GM04504 (cell line): ENCODE measurements at places on chromosomes 6 and 20.

DNA sequence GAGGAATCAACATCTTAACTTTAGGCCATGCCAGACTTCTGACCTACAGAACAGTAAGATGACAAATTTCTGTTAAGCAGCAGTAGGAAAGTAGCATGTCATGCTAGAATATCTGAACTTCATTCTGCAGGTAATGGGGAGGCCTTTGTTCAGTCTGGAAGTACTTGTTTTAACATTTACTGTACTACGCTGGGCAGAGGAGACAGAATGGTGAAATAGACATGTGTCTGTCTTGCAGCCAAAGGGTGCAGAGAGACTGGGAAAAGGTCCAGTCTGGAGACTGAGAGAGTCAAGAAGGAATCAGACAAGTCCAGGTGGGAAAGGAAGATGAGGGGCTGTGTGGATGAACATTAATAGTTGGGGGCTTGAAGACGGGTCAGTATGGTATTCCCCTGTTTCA is 17.5 kb upstream of the ZBTB2 start:
- no peak for DNase-seq

DNA sequence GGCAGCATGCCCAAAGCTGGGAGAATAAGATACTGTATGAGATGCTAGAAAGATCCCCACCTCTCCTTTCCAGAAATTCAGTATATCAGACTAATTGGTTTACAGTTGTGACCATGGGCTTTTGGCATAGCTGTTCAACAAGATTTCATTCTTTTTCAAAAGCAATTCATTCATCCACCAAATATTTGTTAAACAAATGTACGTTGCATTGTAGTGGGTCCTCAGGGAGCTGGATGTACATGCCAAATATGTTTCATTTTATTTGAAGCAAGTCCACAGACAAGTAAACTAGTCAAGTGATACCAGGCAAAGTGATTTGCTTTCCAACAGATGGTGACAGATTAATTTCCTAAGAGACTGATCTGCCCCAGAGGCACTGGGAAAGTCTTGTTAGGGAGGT is 85.8 kb upstream of the ESR1 start:
- DNase-seq = no peak

- no peak for DNase-seq
Measured at GRCh38 chr20:32021091-32021490, 10.9 kb downstream of the CCM2L start.

GRCh38 chr6:18680842-18681241 is 293.7 kb downstream of the RNF144B start:
- no peak for DNase-seq

GRCh38 chr20:14491436-14491835 is 154.0 kb upstream of the FLRT3 start:
- no peak for DNase-seq

DNA sequence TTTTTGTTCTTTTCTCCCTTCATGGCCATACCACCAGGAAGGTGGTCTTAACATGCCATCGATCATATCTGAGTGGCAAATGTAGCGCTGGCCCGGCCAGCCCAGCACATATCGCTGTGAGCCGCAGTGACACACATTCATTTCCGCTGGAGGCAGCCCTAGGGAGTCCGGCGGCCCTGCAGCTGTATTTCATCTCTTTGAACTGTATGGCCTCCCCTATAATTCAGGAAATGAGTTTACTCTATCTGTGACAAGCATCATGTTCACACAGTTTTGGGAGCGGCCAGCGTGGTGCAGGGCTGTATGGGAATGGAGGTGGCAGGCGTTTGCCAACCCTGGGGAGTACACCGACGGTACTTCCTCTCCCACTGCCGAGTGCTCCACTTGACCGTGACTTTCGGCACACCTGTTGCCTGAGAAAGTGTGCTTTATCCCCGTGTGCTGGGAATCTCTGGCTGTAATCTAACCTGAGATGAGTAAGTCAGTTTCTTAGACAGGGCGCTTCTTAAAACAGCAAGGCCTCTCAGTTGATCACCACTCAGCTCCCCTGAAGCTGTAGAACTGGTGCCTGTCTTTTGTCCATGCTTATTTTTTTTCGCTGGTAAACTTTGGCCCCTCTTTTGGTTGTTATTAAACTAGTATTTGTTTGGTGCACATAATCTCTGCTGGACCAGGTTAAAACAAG is 257.1 kb upstream of the TAB2 start:
- no peak for DNase-seq

- no peak for DNase-seq
Measured at GRCh38 chr20:47349365-47350180, 6.9 kb downstream of the ZMYND8 start.

GRCh38 chr20:57977141-57977540 is 251.3 kb downstream of the ANKRD60 start:
- no peak for DNase-seq

GRCh38 chr6:123398072-123398471 is 238.7 kb downstream of the TRDN start:
- DNase-seq = no peak

DNA sequence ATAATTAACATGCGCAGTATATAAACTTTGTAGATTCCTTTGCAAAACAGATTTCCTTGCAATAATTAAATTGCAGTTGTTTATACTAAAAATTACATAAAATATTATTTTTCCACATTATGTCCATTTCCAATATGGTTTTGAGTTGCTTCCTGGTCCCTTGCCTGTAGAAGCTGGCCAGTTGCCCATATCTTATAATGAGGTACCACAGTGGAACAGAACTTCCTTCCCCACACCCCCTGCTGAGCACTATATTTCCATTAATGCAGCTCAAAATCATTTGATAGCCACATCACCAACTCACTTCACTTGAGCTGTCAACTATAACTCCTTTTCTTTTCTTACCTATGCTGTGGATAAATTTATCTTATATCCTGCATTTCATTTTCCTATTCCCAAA is 194.6 kb downstream of the DST start:
- DNase-seq = no peak

DNA sequence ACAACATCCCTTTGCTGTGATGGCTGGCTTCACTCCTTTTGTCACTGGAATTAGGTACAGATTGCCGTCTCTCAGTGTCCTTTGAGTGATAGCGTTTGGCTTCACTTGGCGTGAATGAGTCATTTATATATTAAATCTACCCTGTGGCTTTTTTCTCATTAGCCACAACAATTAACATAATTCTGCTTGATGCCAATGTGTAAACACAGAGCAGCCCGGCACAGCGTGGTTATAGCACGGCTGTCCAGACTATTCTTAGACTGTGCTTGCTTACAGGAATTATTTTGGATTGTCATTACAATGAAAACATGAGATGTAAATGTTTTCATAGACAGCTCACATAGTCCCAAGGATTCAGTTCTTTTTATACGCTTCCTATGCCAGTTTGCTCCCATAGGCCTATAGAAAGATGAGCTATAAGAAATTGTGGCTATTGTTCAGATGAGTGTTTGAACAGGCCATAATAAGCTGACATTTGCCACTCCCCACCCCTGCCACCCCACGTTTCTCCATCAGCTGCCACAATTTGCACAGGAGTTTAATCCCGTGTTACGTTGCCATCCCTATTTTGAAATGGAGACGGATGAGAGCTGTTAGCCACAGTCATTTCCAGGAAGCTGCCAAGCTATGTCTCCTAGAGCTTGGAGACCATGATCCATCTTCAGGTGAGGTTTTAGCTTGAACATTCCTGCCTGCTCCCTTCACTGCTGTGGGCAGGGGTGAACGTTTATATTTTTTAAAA is 65.9 kb downstream of the PPP1R14C start:
- no peak for DNase-seq

DNA sequence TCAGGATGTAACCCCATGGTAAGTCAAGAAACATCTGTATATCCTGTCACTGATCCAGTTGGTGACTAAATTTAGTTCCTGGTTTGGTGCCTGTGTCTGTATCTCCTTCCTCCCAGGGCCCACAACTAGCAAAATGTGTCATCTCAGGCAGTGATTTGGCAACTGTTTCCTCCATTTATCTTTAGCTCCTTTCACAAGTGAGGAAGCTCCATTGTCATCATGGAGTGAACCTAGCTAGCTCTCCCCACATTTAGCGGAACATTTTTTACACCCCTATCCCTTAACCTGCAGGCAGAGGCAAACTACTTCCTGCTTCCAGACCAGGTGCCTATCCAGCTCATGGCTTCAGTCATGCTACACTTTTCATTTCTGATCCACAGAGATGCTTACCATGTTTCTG is 99.5 kb downstream of the IPCEF1 start:
- DNase-seq = no peak

GRCh38 chr6:3592371-3592941 is 135.6 kb upstream of the SLC22A23 start:
- peak; percentile 82 for DNase-seq

GRCh38 chr6:119259027-119259426 is 90.5 kb downstream of the MAN1A1 start:
- no peak for DNase-seq

GRCh38 chr6:100979267-100979666 is 98.1 kb upstream of the ASCC3 start:
- no peak for DNase-seq

DNA sequence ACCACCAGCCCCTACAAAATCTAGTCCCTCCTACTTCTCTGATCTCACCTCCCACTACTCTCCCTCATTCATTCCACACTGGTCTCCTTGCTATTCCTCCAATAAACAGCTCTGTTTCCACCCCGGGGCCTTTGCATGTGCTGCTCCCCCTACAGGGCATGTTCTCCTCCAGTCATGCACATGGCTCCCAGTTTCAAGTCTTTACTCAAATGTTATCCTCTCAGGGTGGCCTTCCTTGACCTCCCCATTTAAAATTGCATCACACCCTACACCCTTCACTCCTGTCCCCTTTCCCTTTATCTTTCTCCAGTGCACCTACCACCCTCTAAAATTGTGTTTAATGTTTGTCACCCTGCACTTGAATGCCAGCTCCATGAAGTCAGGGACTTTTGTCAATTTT is 174.5 kb downstream of the MRPL14 start:
- DNase-seq = no peak

DNA sequence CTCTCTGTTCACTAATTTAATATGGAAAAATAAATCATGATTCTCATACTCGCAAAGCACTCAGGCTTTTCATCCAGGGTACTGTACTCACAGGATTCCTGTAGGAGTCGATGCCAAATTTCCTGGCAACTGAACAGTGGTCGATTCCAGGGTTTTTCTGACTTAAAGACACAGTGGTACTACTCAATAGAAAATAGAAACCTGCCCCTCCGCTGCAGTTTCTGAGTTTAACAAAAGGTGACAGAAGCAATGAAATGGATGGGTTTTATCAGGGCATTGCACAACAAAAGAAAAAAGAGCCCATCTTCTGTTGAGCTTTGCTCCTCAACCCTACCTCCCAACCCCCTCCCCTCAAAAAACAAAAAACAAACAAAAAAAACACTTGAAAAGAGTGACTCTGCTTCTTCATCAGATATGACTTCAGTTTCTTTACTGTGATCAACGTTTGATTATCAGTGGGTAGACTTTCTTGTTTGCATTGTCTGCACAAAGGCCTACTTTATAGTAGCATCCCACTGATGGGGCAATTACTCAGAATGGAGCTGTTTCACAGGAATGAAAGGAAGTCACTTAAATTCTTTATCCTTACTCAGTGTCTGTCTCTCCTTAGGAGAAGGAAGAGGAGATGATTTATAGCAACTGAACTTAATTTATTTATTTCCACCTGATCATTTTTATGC is 96.2 kb upstream of the FOXO3 start:
- DNase-seq = no peak

- DNase-seq = no peak
Measured at GRCh38 chr6:30766461-30767157, 22.3 kb upstream of the IER3 start.

DNA sequence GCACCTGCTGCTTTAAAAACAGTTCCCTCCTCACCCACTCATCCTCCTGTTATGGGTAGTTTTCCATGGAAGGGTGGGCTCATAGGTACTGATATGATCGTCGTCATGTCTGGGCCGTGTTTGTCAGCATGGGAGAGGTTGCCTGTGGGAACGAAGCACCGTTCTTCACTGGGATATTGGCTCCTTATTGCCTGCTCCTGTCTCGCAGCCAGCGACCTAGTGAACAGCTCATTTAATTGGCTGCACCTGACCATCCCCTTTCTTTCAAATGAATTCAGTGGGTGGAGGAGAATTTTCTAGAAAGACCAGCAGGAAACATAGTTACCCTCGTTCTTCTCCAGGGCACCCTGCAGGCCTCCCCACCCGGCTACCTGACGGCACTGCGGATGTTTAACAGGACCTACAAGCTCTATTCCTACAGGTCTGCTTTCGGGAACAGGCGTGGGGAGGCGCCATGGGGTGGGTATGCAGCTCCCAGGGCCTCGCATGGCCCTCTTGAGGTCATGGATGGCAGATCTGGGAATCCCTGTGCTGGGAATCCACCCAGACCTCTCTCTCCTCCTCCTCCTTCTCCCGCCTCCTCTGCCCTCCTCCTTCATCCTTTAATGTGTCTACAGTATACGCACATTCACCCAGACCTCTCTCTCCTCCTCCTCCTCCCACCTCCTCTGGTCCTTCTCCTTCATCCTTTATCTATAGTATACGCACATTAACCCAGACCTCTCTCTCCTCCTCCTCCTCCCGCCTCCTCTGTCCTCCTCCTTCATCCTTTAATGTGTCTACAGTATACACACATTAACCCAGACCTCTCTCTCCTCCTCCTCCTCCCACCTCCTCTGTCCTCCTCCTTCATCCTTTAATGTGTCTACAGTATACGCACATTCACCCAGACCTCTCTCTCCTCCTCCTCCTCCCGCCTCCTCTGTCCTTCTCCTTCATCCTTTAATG is 21.9 kb downstream of the ENTPD6 start:
- no peak for DNase-seq

DNA sequence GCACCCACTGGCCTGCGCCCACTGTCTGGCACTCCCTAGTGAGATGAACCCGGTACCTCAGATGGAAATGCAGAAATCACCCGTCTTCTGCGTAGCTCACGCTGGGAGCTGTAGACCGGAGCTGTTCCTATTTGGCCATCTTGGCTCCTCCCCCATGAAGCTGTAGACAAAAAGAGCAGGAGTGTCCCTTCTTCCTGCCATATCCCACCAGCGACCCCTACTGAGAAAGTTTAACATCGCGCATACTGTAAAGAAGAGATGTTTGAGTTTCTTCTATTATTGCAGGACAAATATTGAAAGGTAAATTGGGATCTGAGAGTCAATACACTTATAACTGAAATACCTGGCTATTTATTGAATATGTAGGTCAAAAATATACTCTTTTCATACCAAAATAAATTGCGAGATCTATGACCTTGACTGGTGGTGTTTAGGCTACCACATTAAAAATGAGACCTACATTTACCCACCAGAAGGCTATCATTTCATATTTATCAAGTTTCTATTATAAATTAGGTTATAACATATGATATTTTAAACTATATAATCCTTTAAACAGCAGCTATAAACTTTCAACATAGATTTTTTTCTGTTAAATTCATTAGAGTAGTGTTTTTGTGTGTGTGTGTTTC is 586.3 kb downstream of the HTR1B start:
- DNase-seq = peak; percentile 2

GRCh38 chr20:709423-709822 is 33.8 kb upstream of the SCRT2 start:
- DNase-seq = no peak

GRCh38 chr6:7593229-7593628 is 3.2 kb downstream of the SNRNP48 start:
- no peak for DNase-seq
